ENCODE measurements at places on chromosomes 1 and 21.

- DNase-seq: no peak
Observed at GRCh38 chr1:186512698-186513457, 52.0 kb upstream of the PDC start.

DNA sequence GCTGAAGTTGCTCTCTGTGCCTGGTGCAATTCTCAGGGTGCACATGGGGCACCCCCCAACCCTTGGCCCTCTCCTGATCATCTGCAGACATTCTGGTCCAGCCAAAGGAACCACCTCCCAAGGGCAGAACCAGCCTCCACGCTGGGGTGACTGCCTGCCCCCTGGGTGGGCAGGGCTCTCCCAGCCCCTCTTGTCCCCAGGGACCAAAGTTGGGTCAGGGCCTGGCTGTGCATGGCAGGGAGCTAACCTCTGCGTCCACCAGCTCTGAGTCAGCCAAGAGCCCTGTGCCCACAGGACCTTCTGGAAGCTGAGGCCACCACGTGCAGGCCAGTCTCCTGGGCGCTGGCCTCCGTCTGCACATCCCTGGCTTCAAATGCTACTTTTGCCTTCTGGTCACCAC lies 101.9 kb downstream of the SIK1 start:
- no peak for DNase-seq

- DNase-seq: peak; percentile 62
Observed at GRCh38 chr1:111856411-111857185, 100.9 kb downstream of the DDX20 start.

DNA sequence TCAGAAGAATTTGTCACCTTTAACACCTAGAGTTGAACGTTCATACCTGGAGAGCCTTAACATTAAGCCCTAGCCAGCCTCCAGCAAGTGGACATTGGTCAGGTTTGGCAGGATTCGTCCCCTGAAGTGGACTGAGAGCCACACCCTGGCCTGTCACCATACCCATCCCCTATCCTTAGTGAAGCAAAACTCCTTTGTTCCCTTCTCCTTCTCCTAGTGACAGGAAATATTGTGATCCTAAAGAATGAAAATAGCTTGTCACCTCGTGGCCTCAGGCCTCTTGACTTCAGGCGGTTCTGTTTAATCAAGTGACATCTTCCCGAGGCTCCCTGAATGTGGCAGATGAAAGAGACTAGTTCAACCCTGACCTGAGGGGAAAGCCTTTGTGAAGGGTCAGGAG lies 52.3 kb downstream of the UBE4B start:
- no peak for DNase-seq

DNA sequence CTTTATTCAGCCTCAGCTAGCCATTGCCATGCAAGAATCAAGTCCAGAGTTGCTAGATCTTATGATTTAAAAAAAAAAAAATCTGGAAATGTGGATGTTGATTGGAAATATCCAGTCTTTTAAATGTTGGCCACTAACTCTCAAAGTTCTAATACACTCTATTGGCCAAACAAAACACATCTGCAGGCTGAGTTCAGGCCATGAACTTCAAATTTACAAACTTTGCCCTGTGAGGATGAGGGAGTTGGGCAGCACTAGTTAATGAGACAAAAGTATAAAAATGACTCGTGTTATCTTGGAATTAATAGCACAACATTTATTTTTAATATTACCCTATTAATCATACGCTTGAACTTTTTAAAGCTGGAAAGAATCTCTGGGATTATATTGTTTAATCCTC lies 432.3 kb downstream of the PLPP3 start:
- no peak for DNase-seq

DNA sequence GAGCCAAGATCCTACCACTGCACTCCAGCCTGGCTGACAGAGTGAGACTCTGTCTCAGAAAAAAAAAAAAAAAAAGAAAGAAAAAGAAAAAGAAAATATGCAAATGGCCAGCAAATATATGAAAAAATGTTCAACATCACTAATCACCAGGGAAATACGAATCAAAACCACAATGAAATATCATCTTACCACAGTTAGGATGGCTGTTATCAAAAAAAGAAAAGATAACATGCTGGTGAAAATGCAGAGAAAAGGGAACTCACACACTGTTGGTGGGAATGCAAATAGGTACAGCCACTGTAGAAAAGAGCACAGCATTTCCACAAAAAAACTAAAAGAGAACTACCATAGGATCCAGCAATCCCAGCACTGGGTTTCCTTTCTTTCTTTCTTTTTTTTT lies 477.5 kb downstream of the SMYD3 start:
- DNase-seq: no peak

- no peak for DNase-seq
Observed at GRCh38 chr1:178039891-178040290, 54.0 kb upstream of the RASAL2 start.

- DNase-seq: no peak
Observed at GRCh38 chr1:2826736-2827292, 25.3 kb upstream of the TTC34 start.

DNA sequence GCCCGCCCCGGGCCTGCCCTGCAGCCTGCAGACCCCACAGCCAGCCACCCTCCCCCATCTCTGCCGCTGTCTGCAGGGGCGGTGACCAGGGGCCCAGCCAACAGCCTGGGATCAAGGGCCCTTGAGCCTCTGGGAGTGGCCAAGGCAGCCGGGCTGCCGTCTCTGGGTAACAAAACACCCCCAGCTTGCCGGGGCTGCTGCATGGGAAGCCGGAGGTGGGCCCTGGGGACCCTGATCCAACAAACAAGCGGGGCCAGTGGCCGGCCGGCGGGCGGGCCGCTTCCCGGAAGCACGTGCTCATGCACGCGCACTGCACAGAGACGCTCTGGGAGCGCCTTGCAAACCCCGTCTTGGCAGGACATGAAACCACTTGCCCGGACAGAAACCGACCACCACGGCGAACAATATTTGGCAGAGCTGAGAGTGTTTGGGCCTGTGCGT lies 13.2 kb downstream of the MEGF6 start:
- no peak for DNase-seq

DNA sequence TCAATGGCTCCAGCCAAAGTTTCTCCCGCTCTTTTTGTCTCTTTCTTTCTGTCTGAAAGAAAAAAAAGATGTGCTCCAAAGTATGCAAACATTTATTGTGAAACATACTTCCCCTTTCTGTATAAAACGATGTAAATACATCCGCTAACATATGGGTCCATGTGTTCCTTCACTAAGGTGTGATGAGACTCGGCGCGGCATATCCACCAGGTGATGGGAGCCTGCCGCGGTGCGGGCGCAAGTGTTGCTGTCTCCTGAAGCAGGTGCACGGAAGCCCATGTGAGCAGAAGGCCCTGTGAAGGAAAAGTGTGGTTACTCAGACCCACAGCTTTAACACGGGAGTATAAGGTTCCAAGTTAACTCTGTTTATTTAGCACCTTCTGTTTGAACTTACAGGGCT lies 466.6 kb upstream of the C1orf87 start:
- DNase-seq: no peak

- no peak for DNase-seq
Observed at GRCh38 chr21:15682186-15682895, 47.4 kb upstream of the USP25 start.

GRCh38 chr1:218475275-218475674 lies 130.1 kb downstream of the TGFB2 start:
- no peak for DNase-seq

DNA sequence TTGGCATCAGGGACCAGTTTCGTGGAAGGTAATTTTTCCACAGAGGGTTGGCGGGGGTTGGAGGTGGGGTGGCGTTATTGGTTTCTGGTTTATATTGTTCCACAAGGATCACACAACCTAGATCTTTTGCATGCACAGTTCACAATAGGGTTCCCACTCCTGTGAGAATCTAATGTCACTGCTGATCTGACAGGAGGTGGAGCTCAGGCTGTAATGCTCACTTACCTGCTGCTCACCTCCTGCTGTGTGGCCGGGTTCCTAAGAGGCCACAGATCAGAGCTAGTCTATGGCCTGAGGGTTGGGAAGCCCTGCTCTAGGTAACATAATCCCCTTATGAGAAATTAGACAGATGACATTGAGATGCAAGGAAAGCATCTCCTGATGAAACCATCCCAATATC lies 12.6 kb downstream of the GBP5 start:
- no peak for DNase-seq

DNA sequence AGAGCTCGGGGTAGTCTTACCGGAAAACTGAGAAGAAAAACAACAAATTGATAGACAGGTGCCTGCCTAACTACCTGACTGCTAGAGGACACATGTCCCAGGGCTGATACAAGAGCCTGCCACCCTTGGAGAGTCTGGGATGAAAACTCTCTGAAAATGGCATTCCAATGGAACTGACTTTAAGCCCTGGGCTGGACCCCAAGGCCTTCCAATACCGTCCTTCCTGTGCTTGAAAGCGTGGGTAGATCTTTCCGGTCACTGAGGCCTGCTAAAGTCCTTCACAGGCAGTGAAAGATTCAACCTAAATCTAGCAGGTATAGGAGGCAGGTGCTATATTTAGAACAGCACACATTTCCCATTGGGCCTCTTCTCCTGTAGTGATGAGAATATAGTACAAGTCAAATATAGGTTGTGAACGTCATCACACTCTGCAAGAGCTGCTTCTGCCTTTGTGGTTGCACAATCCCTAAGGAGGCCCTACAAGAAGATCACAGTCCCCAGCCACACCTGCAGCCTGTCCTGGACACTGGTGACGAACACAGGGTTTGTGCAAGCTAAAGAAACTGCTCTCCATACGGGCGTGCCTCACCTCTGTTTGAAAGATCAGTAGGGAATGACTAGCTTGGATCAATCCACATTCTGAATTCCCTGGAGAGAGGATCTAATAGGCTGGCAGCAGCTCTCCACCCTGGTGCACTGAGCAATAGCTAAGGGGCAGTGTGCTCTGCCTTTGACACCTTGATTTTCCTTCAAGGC lies 876 bp upstream of the CHML start:
- no peak for DNase-seq

DNA sequence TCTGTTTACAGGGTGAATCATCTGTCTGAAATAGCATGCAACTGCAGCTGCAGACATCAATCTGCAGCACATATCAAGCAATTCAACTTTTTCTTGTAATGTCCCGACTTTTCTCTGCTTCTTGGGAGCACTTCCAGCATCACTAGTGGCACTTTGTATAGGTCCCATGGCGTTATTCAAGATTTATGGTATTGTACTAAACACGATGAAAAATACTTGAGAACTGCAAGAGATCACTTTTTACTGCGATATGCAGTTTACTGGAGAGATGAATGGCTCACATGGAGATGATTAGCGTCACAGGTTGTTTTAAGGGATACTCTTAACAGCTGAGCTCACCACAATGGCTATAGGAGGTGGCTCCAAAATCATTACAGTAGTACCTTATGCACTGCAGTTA lies 7.2 kb upstream of the SCMH1 start:
- DNase-seq: no peak

- DNase-seq: no peak
Observed at GRCh38 chr1:200362421-200362820, 47.4 kb downstream of the ZNF281 start.

Data from NCI-H2107 (cell line).